ENCODE measurements at places on chromosomes 1 and 21.

DNA sequence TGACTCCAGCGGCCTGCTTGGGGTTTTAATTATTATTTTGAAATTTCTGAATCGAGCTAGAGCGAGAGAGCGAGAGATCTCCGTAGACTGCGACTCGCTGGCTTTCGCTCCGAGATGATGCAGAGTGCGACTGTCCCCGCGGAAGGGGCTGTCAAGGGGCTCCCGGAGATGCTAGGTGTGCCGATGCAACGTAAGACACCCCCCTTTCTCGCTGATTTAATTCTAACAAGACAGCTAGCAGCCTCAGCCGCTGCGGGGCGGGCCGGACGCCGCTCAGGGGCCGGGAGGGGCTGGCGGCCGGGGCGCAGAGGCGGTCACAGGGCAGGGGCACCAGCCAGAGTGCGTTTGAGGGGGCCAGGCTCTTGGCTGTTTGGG, 339 bp downstream of the LHX4 start:
- no peak for DNase-seq

GRCh38 chr1:214587165-214587564, 15.8 kb upstream of the CENPF start:
- no peak for DNase-seq

GRCh38 chr1:62724430-62724829, 36.2 kb upstream of the DOCK7 start:
- no peak for DNase-seq

GRCh38 chr1:119093721-119094120, 46.7 kb downstream of the WARS2 start:
- DNase-seq = no peak

GRCh38 chr1:42943166-42943565, 15.5 kb downstream of the SLC2A1 start:
- DNase-seq = no peak

DNA sequence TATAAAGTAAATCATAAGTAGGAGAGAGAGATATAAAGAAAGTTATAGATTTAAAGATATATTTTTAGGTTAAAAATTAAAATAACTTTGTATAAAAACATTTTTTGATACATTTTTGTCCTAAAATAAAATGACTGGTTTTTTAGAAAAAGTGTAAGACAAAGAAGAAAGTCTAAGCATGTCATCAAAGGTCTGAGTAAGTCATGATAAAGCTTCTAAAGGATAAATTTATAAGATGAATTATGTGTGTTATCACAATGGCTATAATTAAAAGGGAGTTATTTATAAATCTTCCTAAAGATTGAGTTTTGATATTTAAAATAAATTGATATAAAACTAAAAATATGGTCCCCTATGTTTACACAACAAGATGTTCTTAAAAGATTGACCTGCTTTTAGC, 370.9 kb downstream of the PTPRU start:
- DNase-seq = no peak
